ENCODE measurements at places on chromosomes 4 and X.

DNA sequence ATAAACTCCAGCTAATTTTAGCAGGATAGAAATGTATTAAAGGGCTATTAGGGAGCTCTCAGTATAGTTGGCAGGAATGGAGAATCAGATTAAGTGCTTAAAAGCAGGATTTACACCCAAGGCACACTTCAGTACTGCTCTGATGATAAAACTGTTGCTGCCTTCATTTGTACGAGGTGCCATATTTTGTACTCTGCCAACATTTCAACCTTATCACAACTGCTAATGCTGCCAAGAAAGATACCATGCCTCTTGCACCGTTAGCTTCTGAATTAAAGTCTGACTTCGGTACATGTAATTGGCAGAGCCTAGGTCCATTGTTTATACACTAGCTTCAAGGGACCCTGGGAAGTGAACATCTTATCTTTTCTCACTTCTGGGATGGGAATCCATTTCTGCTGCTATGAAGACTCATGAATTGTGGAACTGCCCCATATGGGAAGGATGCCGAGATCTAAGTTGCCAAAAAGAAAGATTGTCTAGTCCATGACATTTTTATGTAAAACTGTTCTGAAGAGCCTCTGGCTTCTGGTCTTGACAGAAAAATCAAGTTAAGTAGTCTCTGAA lies 624.0 kb upstream of the IGFBP7 start:
- no peak for DNase-seq

GRCh38 chr4:169849456-169849855 lies 91.7 kb upstream of the HPF1 start:
- no peak for DNase-seq

DNA sequence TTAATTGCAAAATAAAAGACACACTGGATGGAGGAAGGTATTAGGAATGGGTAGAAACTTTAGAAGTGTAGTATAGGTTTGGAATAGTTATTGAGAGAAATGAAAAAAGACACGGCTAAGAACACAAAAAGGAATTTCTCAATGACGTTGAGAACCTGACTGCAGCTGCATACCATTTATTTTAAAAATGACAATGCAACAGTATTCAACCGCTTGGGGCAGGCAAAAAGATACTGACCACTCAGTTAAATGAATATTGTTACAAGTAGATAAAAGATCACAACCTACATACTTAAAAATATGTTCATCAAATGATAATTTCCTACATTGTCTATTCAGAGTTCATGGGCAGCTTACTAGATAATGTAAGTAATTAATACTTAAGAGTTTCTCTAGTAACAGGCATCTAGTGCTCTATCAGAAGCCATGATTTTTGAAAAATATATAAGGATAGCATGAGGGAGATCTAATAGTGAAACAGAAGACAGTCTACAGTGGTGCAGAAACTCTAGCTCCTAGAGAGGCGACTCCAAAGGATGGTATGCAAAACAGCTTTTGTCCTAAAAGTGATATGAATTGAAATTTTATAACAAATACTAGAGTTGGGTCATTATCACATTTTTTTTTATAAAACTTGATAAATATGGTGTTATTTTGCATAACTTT lies 216.2 kb upstream of the VEGFC start:
- no peak for DNase-seq

DNA sequence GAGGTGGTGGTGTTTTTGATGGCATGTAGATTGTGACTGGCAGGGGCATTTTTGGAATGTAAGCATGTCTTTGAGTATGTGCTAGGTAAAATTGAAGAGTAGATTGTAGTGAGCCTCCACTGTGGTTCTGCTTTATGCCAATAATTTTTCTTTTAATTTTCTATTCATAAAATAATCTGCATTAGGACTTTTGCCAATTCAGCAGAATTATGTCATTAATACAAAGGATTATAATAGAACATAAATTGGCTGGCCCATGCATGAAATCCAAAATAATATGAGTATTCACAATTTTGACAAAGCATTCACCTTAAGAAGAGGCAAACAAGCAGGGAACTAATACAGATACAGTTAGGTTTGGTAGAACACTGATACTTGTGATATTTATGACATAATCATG lies 14.9 kb upstream of the TMPRSS11E start:
- DNase-seq = no peak

DNA sequence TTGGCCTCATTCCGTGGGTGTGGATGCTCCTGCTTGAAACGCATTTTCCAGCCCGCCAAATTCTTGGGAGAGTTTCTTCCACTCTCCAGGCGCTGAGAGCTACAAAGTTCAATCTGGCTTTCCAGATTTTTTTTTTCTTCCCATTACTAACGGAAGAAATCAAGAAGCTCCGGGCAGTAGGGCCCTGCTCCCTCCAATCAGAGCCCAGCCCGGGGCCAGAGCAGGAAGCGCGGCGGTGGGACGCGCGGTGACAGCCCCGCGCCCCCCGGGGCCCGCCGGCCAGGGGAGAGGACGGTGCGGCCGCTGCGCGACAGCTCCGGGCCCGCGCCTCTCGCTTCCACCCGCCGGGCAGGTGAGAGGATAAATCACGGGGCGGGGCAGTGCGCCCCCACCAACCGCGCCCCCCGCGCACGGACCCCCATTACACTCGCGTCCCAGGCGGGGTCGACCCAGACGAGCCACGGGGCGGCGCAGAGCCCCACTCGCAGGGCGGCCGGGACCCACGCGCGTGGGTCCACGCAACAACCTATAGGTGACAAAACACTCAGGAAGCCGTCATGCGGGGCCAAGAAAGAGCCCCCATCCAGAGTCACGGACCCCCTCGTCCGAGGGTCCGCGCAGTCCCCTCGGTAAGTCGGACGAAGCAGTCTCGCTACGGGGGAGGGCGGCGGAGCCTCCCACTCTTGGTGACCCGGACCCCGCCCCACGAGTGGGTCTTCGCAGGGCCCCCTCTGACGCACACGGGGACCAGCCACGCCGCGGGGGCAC lies 868 bp downstream of the AFAP1 start:
- DNase-seq = no peak

DNA sequence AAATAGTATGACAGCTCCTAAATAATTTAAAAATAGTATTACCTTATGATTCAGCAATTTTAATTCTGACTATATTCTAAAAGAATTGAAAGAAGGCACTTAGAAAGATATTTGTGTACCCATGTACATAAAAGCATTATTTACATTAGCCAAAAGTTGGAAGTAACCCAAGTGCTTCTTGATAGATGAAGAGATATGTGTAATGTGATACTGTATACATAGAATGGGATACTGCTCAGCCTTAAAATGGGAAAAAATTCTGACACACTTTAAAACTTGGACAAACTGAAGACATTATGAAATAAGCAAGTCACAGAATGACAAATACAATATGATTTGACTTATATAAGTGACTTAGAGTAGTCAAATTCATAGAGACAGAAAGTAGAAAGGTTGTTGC lies 112.2 kb downstream of the IDS start:
- DNase-seq = no peak

- no peak for DNase-seq
These were observed 183.9 kb upstream of the PCDH7 start for GRCh38 chr4:30536231-30536630.

- no peak for DNase-seq
These were observed 20.8 kb upstream of the LGI2 start for GRCh38 chr4:25051534-25051933.

GRCh38 chr4:89685690-89686089 lies 151.3 kb downstream of the SNCA start:
- no peak for DNase-seq

DNA sequence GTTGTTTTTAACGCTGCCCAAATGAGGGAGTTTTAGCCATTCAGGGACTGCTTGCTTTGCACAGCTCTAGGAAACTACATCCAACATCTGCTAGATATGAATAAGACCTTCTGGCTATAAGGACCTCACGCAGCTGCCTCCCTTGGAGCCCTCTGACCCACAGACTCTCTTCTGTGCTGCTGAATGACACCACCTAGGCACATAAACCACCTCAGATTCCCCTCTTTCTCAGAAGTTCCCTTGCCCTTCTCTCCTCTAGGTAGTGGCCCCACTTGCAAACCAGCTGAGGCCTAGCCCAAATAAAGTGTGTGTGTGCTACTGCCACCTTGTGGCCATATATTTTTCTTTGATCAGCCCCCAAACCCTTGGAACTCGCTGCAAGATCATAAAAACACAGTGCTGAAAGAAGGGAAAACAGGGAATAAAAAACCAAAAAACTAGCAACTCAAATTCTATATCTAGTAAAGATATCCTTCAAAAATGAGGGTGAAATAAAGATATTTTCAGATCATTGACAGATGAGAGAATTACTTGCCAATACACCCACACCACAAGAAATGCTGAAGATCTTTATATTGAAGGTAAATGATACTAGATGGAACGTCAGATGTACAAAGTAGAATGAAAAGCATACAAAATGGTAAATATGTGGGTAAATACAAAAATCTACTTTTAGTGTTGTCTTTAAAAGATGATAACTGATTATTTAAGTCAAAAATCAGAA lies 265.9 kb downstream of the ADAMTS3 start:
- no peak for DNase-seq
